Activated CD4-positive, alpha-beta T cell treated with anti-CD3 and anti-CD28 coated beads for 36 hours (primary cell): ENCODE measurements at places on chromosomes 6 and 20. TPM values are rescaled to one million over a fixed set of nuclear protein-coding genes. Genes with fewer than 3 reads are reported as not detected.

- DNase-seq = no peak
Measured at GRCh38 chr6:124792386-124792785, 169.9 kb upstream of the RNF217 start.

Gene ADGRG6
- 0.43 TPM for total RNA-seq

Gene SIRPD
- total RNA-seq = not detected

DNA sequence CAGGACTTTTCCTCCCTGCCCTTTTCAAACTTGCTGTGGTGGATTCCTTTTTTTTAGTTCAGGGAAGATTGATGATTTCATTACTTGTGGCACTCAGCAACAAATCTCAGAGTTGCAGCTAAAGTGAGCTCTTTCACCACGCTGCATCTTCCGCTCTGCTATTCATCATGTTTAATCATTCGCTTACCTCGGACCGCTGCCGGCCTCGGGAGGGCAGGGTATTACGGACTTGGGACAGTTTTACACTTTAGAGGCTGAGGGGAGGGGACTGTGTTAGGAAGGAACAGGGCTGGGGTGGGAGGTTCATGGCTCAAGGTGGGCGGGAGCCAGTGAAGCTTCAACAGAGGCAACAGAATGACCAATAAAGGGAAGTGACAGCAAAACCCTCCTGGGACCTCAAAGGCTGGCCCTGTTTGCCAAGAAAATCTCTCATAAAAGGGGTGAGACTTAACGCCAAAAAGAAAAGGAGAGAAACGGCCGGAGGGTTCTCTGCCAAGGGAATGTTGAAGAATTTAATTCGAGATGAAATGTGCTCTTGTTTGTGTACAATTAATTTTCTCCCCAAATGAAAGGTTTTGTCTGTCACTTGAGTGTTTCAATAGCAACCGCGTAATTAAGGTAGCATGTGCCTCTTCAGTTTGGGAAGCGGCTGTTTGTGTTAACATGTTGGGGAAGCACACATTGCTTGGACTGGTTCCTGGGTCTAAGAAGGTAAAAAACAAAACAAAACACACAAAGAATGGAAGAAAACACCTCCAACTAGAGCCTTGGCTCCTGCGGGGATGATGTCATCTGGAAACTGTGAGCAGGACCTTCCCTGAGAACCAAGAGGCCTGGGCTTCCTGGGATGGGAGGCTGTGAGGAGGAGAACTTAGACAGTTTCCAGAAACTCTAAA, 72.5 kb upstream of the SULF2 start:
- DNase-seq = no peak

DNA sequence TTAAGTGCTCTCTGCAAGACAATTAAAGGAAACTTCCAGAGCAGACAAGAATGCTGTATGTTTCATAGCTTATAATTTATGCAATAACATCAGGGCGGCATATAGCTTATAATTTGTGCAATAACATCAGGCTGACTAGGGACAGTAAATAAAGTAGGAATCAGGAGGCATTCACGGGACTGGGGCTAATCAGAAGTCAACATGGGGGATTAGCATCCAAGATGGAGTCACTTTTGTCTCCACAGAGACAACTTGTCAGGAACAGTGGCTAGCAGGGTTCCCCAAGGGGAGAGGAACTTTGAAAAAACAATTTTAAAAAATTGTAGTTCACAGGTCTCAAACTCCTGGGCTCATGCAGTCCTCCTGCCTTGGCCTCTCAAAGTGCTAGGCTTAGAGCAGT, 3.3 kb upstream of the ZNF341 start:
- no peak for DNase-seq
